A549 treated with Mapracorat at 1 μM for 4 hours (cell line): ENCODE measurements at places on chromosomes 16 and 17. TPM values are rescaled to one million over a fixed set of nuclear protein-coding genes. Genes with fewer than 3 reads are reported as not detected.

Gene SLC16A6
- total RNA-seq, result 0.37 to 0.73 TPM (median 0.65 TPM) in 5 replicates

Gene CD300A
- total RNA-seq, result 0.22 TPM in 1 of 5 replicates, not detected in the others

Gene C16orf89
- not detected in 5 replicates for total RNA-seq

Gene SEC14L1
- total RNA-seq, result 53.5 to 69.6 TPM (median 56.1 TPM) in 5 replicates

Gene ZNF18
- total RNA-seq, result 4.3 to 6.3 TPM (median 5.8 TPM) in 5 replicates

Gene CTRB2
- total RNA-seq, result not detected in 5 replicates

Gene MRM3
- total RNA-seq, result 40.2 to 46.1 TPM (median 43.3 TPM) in 5 replicates

Gene ZNF286A
- total RNA-seq, result 21.8 to 32.4 TPM (median 26.5 TPM) in 5 replicates

Gene KRTAP9-4
- not detected in 5 replicates for total RNA-seq

Gene GAS7
- total RNA-seq, result 0.25 to 0.57 TPM (median 0.38 TPM) in 5 replicates

Gene GALR2
- 0.54 to 2.1 TPM (median 1.8 TPM) in 5 replicates for total RNA-seq

Gene FAM171A2
- total RNA-seq, result 2.5 to 4.4 TPM (median 4.0 TPM) in 5 replicates

Gene HOXB13
- total RNA-seq, result 1.8 to 2.4 TPM (median 2.1 TPM) in 5 replicates

Gene TERB1
- total RNA-seq, result not detected in 5 replicates

Gene NT5C
- 86.4 to 137 TPM (median 131 TPM) in 5 replicates for total RNA-seq

Gene TMEM235
- total RNA-seq, result not detected in 5 replicates

Gene PMP22
- 200 to 236 TPM (median 223 TPM) in 5 replicates for total RNA-seq

Gene ABHD15
- total RNA-seq, result 20.3 to 27.2 TPM (median 26.4 TPM) in 5 replicates

Gene DLX3
- 0.07 to 0.21 TPM (median 0.10 TPM) in 4 of 5 replicates, not detected in the other for total RNA-seq

Gene SRCIN1
- 1.3 to 2.9 TPM (median 2.4 TPM) in 5 replicates for total RNA-seq

Gene NPIPB13
- total RNA-seq, result 0.59 to 3.3 TPM (median 3.1 TPM) in 5 replicates

Gene SULT1A4
- total RNA-seq, result 29.2 to 35.9 TPM (median 30.8 TPM) in 5 replicates

Gene GNGT2
- 0.43 to 1.1 TPM (median 0.75 TPM) in 5 replicates for total RNA-seq

Gene HASPIN
- total RNA-seq, result 11.9 to 13.9 TPM (median 12.3 TPM) in 5 replicates

Gene TMEM114
- total RNA-seq, result not detected in 5 replicates

Gene GSG1L2
- total RNA-seq, result not detected in 5 replicates

Gene KRTAP4-4
- not detected in 5 replicates for total RNA-seq

Gene TRIM65
- 27.9 to 41.7 TPM (median 38.6 TPM) in 5 replicates for total RNA-seq

Gene TBC1D3H
- total RNA-seq, result not detected in 5 replicates

Gene ALOX15
- 0.10 to 0.28 TPM (median 0.14 TPM) in 4 of 5 replicates, not detected in the other for total RNA-seq

Gene FBXW10B
- 1.4 to 4.6 TPM (median 2.3 TPM) in 5 replicates for total RNA-seq

Gene FA2H
- 28.5 to 33.6 TPM (median 31.6 TPM) in 5 replicates for total RNA-seq

Gene TBC1D3I
- total RNA-seq, result 0.23 to 0.35 TPM (median 0.27 TPM) in 3 of 5 replicates, not detected in the others

Gene ARHGAP27
- total RNA-seq, result 10.5 to 17.7 TPM (median 16.3 TPM) in 5 replicates

Gene PRAC1
- not detected in 5 replicates for total RNA-seq

Gene KLHL10
- total RNA-seq, result 0.10 to 0.18 TPM (median 0.12 TPM) in 3 of 5 replicates, not detected in the others

Gene KRT31
- not detected in 5 replicates for total RNA-seq

Gene NPIPA2
- total RNA-seq, result 0.78 to 2.5 TPM (median 1.8 TPM) in 5 replicates

Gene CNGB1
- total RNA-seq, result 0.05 to 0.49 TPM (median 0.08 TPM) in 5 replicates

Gene MEIOC
- 1.7 to 3.5 TPM (median 2.2 TPM) in 5 replicates for total RNA-seq

Gene SPNS2
- 7.6 to 15.2 TPM (median 10.6 TPM) in 5 replicates for total RNA-seq

Gene NUPR1
- total RNA-seq, result 11.2 to 18.4 TPM (median 14.4 TPM) in 5 replicates

Gene FZD2
- 25.7 to 39.3 TPM (median 35.8 TPM) in 5 replicates for total RNA-seq
